Central memory CD8-positive, alpha-beta T cell (primary cell): ENCODE measurements at places on chromosomes 7 and 10.
A peak's percentile ranks its signal among the peaks of the same experiment; 100 is the strongest.

GRCh38 chr7:5679813-5680473 is 101.5 kb downstream of the RNF216 start:
- H3K27ac ChIP-seq: no peak overlapping the region
- H3K27me3 ChIP-seq: no peaks in the 10 kb centered on the region
- DNase-seq: no peak

GRCh38 chr7:24882989-24883621 is 96.9 kb downstream of the OSBPL3 start:
- no peaks in the 10 kb centered on the region for H3K27me3 ChIP-seq
- peaks cover 34% of the 10 kb centered on the region for H3K4me1 ChIP-seq
- no peak for DNase-seq
- H3K36me3 ChIP-seq: peaks cover 5% of the 10 kb centered on the region
- H3K4me3 ChIP-seq: no peak overlapping the region

DNA sequence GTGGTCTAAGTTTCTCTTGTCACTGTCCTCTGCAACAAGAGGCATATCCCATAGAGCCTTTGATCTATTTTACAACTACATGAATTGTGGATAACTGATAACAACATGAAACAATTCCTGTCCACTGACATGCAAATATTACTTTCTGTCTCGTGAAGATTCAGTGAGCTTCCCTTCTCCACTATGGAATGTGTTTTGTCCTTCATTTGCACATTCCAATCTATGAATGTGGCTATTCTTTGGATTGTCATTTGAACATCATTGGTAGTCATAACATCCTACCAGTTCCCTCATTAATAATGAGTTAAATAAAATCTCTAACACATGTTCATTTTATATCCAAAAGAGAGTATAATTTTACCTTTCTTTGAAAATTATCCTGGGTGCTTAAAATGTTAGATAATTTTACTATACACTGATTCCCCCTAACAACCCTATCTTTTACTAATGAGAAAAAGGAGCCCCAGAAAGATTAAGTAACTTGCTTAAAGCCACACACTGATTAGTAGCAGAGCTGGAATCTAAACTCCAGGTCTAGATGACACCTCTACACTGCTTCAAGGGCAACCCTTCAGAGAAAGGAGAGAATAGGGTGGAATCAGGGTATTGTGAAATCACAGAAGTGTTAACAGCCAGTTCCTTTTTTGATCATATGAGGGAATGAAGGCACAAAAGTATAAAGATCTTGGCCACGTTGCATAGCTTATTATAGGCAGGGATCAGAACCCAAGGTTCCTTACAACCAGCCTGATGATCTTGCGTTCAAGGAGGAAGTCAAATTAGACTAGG is 39.1 kb downstream of the PDE1C start:
- no peak overlapping the region for H3K4me3 ChIP-seq
- no peak overlapping the region for H3K27ac ChIP-seq
- no peaks in the 10 kb centered on the region for H3K27me3 ChIP-seq
- H3K36me3 ChIP-seq: peaks cover 1% of the 10 kb centered on the region
- H3K4me1 ChIP-seq: no peaks in the 10 kb centered on the region
- no peak for DNase-seq

- peaks cover 24% of the 10 kb centered on the region for H3K4me1 ChIP-seq
- H3K27me3 ChIP-seq: no peaks in the 10 kb centered on the region
- DNase-seq: no peak
- peaks cover 14% of the 10 kb centered on the region for H3K36me3 ChIP-seq
- H3K27ac ChIP-seq: no peak overlapping the region
- H3K4me3 ChIP-seq: no peak overlapping the region
These were observed 45.1 kb downstream of the CAMK1D start for GRCh38 chr10:12394241-12395033.

DNA sequence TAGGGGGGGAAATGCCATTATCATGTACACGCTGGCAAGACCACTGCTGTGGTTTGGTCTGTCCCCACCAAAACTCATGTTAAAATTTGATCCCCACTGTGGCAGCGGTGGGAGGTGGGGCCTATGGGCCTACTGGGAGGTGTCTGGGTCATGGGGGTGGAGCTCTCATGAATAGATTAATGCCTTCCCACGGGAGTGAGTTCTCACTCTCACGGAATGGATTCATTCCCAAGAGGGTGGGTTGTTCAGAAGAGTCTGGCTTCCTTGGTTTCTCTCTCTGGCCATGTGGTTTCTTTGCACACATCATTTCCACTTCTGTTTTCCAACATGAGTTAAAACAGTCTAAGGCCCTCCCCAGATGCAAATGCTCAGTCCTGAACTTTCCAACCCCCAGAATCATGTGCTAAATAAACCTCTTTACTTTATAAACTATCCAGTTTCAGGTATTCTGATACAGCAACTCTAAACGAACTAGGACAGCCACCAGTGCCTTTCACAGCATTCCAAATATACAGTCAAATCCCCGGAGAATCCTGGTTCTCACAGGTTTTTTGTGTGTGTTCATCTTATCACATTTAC is 44.3 kb downstream of the SMURF1 start:
- no peaks in the 10 kb centered on the region for H3K27me3 ChIP-seq
- H3K4me1 ChIP-seq: peaks cover 44% of the 10 kb centered on the region
- DNase-seq: no peak
- peaks cover 8% of the 10 kb centered on the region for H3K36me3 ChIP-seq
- no peak overlapping the region for H3K27ac ChIP-seq

DNA sequence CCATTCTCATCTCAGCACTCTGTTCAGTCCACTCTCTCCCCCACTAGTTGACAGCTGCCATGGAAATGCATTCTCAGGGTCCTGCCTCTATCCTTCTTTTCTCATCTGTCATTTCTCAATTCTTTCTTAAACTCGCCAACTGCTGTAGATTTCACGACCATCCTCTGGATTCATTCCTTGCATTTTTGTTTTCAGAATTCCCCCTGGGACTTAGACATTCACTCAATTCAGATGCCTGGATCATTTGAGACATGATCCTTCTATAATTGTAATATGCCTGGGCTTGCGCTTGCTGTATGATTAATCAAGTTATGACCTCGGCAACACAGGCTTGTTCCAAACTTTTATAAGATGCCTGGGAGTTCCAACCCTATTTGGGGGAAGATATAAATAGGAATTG is 104.5 kb downstream of the RAB11FIP2 start:
- peaks cover 13% of the 10 kb centered on the region for H3K27me3 ChIP-seq
- no peak overlapping the region for H3K4me3 ChIP-seq
- no peaks in the 10 kb centered on the region for H3K4me1 ChIP-seq
- DNase-seq: no peak

GRCh38 chr10:102511583-102512274 is 8.0 kb downstream of the SUFU start:
- DNase-seq: no peak
- H3K36me3 ChIP-seq: peaks cover 27% of the 10 kb centered on the region
- peaks cover 18% of the 10 kb centered on the region for H3K4me1 ChIP-seq
- H3K4me3 ChIP-seq: no peak overlapping the region
- no peaks in the 10 kb centered on the region for H3K27me3 ChIP-seq
- peak overlapping the region; percentile 35 for H3K27ac ChIP-seq

DNA sequence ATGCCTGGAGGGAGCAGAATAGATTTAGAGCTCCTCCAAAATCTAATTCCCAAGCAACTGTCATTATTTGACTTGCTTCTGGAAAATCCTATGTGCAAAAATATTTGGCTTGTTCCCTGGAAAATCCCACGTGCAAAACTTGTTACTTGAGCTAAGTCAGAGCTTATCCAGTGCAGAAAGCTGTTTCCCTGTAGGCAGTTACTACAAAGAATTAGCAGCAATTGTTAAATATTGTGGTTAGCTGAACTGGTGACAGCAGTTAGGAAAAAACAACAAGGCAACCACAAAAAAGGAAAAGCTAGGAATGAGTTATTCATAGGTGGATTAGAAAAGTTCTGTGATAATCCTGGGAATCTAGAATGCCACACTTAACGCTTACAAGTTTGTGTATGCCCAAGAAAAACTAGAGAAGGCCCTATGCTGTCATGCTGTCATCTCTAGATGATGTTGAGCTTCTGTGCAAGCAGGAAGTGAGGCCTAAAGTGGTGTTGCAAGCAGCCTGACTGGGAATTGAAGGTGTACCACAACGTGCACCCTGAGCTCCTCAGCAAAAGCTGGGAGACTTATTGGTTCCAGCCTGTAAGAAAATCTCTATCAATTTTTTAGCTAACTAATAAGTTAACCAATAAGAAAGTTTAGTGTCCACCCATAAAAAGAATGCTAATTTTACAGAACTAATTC is 738.6 kb upstream of the LRRTM3 start:
- H3K4me1 ChIP-seq: no peaks in the 10 kb centered on the region
- H3K36me3 ChIP-seq: no peaks in the 10 kb centered on the region
- no peak for DNase-seq
- H3K4me3 ChIP-seq: no peak overlapping the region

- DNase-seq: no peak
- H3K27ac ChIP-seq: no peak overlapping the region
- no peaks in the 10 kb centered on the region for H3K4me1 ChIP-seq
- no peak overlapping the region for H3K4me3 ChIP-seq
- no peaks in the 10 kb centered on the region for H3K36me3 ChIP-seq
These were observed 762.4 kb downstream of the REEP3 start for GRCh38 chr10:64283621-64284020.

DNA sequence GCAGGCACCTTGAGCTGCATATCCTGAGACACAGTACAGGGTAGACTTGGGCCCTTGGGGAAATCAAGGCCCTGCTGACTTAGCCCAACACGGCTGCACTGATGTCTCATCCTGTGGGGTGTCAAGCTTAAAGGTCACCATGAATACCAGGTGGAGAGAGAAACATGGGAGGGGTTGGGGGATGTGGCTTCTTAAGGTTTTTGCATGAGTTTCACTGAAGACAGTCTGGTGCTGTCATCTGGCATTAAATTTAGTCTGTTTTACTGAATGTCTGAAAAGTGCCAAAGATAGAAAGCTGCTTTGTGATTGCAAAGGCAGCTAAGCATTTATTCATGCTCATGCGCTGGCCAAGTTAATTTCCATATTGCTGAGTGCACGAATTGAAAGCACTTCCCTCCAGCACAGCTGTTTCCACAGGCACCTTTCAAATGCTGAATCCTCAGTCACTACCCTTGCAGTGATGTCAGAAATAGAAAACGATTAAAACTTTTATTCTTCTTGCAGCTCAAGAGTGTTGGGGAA is 102.1 kb downstream of the OSBPL3 start:
- H3K27me3 ChIP-seq: no peaks in the 10 kb centered on the region
- peaks cover 31% of the 10 kb centered on the region for H3K4me1 ChIP-seq
- no peak overlapping the region for H3K27ac ChIP-seq

DNA sequence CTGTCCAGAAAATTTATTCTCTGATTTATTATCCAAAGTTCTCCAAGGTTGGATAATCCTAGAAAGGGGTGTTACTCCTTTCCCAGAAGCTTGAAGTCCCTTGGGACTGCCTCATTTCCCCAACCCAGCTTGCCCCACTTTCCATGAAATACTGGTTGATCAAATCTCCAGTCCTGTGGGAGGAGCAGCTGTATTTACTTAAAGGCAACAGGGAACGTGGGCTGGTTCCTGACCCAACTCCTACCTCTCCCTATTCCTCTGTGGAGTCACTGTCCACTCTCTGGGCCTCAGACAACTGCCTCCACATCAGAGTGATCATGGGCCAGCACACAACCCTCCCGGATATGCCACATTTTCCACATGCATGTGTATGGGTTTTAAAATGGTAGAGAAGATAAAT is 166.2 kb upstream of the PRR15 start:
- no peaks in the 10 kb centered on the region for H3K4me1 ChIP-seq
- no peak for DNase-seq
- no peaks in the 10 kb centered on the region for H3K27me3 ChIP-seq
- H3K36me3 ChIP-seq: peaks cover 7% of the 10 kb centered on the region
- H3K27ac ChIP-seq: no peak overlapping the region

DNA sequence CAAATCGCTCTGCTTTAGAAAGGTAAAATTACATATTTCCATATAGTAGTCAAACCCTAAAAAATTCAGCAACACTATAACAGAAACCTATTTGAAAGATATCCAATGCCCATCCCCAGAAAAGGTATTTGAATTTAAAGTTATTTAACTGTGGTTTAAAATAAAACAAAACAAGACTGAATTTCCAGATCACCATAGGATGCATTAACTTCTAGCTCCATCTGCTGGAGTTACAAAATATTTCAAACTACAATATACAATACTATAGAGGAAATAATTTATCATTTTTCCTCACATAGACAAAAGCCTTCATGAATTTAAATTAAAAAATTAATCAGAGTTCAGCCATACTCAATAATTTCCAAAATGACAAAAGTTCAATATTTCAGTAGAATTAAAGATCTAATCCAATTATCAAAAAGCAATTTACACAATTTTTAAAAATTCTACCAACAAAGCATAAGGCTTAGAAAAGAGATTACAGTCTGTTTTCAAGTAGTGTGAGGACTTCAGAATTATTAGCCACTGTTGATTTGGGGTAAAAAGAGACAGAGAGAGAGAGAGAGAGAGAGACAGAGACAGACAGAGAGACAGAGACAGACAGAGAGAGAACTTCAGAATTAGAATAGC is 75.9 kb downstream of the LMBR1 start:
- no peak for DNase-seq
- H3K27me3 ChIP-seq: no peaks in the 10 kb centered on the region
- H3K4me1 ChIP-seq: no peaks in the 10 kb centered on the region
- H3K36me3 ChIP-seq: peaks cover 9% of the 10 kb centered on the region
- H3K4me3 ChIP-seq: no peak overlapping the region
- H3K27ac ChIP-seq: no peak overlapping the region

DNA sequence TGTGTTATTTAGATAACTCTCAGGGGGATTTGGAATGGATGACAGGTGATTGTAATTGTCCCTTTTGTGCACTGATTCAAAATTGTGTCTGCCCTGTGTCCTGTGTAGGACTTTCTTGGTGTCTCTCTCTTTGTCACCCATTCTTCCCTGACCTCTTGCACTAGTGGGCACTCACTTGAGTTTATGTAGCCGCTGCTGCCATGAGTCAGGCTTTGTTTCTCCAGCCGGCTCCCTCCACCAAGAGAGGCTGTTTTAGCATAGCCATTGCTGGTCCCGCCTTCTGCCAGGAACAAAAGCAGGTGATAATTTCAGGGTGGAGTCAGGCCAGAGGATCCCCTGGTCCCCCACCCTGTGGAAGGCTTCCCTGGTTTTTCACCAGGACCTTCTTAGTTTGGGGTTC is 8.4 kb downstream of the COL17A1 start:
- no peaks in the 10 kb centered on the region for H3K36me3 ChIP-seq
- no peaks in the 10 kb centered on the region for H3K4me1 ChIP-seq
- H3K4me3 ChIP-seq: no peak overlapping the region
- no peaks in the 10 kb centered on the region for H3K27me3 ChIP-seq
- H3K27ac ChIP-seq: no peak overlapping the region

- H3K4me1 ChIP-seq: peaks cover 39% of the 10 kb centered on the region
- no peaks in the 10 kb centered on the region for H3K36me3 ChIP-seq
- no peak for DNase-seq
- no peak overlapping the region for H3K4me3 ChIP-seq
- H3K27me3 ChIP-seq: no peaks in the 10 kb centered on the region
- H3K27ac ChIP-seq: peak overlapping the region; percentile 9
These were observed 16.7 kb upstream of the DMBT1 start for GRCh38 chr10:122543676-122544445.

DNA sequence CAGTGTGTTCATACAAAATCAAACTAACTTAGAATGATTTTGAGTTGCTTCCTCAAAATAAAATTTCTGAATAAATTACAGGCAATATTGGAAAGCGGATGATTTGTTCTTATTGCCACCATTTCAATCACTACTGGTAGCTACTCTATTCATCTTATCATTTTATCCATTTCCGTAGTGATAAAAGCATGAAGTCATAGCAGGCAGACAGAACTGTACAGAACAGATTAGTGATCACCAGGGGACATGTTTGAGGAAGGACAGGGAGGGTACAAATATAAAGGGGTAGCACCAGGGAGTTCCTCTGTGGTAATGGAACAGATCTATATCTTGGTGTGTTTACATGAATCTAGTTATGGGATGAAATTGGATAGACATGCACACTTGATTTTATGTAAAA is 138.5 kb downstream of the WNT2 start:
- H3K27ac ChIP-seq: no peak overlapping the region
- DNase-seq: no peak
- H3K27me3 ChIP-seq: no peaks in the 10 kb centered on the region
- H3K36me3 ChIP-seq: no peaks in the 10 kb centered on the region
